ENCODE measurements at places on chromosomes 5 and 9.

- DNase-seq = no peak
Observed at GRCh38 chr5:152246401-152246800, 158.7 kb downstream of the NMUR2 start.

DNA sequence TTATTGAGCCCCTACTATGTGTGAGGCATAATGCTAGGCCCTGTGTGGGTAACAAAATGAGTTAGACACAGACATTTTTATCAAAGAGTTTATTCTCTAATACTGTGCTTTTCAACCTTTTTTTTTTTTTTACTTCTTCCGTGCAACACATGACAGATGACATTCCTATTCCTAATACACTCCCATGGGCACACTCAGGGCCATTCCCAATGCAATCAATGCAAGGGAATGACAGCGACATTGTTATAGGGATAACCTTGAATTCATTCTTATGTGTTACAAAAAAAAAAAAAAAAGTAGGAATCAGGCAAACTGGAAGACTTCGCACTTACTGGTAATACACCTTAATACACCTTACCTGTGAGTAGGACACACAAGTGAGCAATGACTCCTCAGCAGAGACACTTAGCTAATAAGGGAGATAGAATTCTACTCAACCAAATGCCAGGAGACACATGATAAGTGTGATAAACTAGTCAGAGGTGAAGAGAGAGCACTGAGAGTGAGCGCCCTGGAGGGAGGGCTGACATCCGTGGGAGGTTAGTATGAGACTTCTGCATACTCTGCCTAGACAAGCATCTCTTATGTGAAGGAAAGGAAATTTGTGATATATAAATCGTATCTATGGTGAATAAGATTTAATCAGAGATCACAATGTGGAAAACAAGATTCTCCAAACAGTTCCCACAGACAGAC, 21.0 kb upstream of the ARSB start:
- no peak for DNase-seq

GRCh38 chr9:89593727-89594427, 10.9 kb upstream of the GADD45G start:
- DNase-seq = peak; percentile 23

- no peak for DNase-seq
Observed at GRCh38 chr9:15543047-15543813, 9.6 kb upstream of the CCDC171 start.

- no peak for DNase-seq
Observed at GRCh38 chr9:76529653-76530052, 70.7 kb downstream of the GCNT1 start.

Measured in T-helper 2 cell (primary cell).